Coronary artery (tissue), 2 donors: ENCODE measurements at places on chromosomes 11 and 22.

- DNase-seq: no peak
Measured at GRCh38 chr11:82533628-82534327, 199.9 kb downstream of the FAM181B start.

DNA sequence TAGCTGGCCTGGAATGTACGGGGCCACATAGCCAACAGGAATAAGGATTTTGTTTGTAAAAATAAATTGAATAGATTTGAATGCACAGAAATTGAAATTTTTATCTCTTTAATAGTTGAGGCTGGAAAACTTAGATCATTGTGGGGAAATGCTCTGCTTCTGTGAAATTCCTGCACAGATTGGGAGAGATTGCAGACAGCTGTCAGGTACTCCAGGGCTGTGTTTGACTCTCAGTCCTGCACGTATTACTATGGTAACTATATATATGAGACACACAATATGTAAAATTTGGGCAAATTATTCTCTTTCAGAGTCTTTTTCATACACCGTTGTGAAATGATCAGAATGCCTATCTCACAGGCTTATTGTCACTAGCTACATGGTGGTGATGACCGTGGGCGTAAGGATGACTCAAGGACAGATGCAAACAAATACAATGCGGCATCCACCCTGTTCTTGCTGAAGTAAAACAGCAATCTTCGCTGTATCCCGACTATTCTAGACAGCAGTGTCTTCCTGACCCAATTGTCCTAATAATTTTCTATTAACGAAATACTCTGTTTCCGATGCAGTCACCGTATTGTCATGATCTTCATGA lies 79.4 kb downstream of the ZC3H12C start:
- DNase-seq: no peak

- DNase-seq: no peak
Measured at GRCh38 chr22:37439347-37439746, 12.1 kb upstream of the ELFN2 start.

DNA sequence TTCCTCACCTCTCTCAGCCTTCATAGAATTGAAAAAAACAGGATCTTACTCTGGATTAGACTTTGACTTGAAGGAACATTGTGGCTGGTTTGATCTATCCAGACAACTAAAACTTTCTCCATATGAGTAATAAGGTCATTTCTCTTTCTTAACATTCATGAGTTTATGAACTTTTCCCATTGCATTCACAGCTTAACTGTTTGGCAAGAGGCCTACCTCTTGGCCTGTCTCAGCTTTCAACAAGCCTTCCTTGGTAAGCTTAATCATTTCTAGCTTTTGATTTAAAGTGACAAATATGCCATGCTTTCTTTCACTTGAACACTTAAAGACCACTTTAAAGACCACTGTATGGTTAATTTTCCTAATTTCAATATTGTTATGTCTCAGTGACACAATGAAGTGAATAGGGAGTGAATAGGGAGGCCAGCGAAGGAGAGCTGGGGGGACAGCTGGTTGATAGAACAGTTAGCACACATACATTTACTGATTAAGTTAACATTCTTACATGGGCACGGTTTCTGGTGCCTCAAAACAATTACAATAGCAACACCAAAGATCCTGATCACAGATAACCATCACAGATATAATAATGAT lies 17.0 kb downstream of the IMMP1L start:
- DNase-seq: no peak

GRCh38 chr11:73759610-73760134 lies 1.2 kb downstream of the RAB6A start:
- no peak for DNase-seq

DNA sequence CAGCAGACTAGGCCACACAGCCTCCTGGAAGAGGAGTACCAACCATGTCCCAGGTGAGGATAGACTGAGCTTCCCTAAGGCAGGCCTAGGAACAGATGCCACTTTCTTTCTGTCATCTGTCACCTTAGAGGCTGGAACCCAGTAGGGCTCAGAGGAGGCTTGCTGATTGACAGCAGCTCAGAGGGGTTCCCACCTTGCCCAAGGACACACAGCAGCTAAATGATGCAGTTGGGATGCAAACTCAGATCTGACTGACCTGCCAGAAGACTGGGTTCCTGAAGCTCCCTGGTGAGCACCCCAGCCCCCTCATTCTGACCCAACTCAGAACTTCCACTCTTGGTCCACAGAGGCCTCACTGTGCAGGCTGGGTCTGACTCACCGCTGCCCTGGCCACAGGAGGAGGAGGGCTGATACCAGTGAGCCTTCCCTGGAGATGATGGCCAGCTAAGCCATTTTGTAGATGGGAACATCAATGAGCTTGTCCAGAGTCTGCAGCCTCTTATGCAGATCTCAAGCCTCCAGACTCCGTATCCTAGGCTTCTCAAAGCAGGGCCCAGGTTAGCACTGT lies 14.0 kb downstream of the CAPN5 start:
- no peak for DNase-seq

- no peak for DNase-seq
Measured at GRCh38 chr11:129372609-129373488, 2.8 kb upstream of the BARX2 start.

- peak; percentile 70 for DNase-seq
Measured at GRCh38 chr22:47164514-47165337, 402.3 kb downstream of the TBC1D22A start.

GRCh38 chr22:47239474-47239860 lies 477.0 kb downstream of the TBC1D22A start:
- DNase-seq: no peak

- no peak for DNase-seq
Measured at GRCh38 chr11:21564095-21564494, 628.8 kb upstream of the ANO5 start.

DNA sequence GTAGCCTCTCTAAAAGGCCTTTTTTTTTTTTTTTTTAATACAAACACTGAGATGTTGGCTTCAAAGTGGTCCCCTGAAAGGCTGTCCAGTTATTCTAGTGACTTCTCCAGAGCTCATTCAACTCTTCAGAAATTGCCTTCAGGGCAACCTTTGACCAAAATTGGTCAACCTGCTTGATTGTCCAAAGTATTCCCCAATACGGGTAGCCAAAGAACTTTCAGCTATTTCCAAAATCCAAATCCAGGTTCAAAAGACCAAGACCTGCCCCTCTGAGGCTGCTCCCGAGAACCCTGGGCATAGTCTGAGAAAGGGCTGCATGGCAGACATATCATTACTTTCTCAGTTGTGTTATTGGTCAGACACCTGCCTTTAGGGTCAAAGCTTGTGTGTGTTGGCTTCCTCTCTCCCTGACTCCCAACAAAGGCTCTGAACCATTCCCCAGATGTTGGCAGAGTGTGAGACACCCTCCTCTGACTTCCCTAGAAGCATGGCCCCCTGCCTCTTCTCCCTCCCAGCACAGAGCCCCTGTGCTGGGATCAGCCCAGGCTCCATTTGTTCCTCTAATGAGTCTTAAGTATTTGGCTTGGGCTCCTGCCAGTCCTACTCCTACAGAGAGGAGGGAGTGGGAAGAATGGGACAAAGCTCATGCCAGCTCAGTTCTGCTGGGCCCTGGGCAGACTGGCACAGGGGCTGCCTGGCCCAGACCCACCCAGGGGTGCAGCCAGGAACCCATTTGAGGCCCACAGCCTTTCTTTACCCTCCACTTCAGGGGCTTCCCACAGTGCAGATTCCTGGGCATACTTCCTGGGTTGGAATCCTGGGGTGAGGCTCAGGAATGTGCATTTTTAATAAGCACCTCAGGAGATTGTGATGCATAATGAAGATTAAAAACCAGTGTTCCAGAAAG lies 30.3 kb downstream of the TNKS1BP1 start:
- DNase-seq: no peak

DNA sequence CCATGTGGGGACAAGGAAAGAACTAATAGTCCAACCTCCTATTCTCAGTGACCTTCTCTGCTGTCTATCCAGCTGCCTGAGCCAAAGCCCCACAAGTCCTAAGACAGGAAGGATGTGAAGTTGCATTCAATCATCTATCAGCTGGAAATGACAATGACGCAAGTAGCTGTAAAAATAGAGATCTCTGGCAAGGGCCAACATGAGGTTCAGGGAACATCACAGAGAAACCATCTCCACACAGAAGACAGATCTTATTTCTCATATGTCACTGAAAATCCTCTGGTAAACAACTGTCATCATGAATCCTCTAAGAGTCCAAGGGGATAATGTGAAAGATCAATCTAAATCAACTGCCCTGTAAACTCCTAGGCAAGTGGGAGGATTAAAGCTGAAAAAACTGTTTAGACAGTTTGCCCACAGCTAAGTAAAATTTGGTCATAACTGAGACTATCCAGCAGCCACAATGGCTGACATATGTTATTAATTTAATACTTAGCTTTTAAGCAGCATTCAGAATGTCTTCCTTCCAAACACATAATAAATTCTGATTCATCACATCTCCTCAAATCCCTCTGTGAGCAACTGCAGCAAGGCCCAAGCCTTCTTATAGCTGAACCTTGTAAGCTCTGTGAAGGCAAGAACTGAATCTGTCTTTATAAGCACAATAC lies 52.1 kb downstream of the ALG9 start:
- no peak for DNase-seq

DNA sequence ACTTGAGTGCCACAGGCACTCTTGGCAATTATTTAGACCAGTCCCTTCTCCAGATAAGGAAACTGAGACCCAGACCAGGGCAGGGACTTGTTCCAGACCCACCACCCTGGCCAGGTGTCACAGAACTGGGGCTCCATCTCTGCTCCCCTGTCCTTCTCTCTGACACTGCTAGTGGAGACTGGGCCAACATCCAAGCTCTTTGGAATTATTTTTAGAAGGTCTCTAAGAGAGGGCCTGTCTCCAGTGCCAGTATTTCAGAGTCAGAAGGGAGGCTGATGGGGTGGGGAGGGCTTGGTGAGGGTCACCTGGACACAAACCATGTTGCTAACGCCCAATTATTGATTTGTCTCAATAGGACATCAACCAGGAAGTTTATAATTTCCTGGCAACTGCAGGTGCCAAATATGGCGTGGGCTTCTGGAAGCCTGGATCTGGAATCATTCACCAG lies 32.7 kb downstream of the POLR3H start:
- DNase-seq: no peak

DNA sequence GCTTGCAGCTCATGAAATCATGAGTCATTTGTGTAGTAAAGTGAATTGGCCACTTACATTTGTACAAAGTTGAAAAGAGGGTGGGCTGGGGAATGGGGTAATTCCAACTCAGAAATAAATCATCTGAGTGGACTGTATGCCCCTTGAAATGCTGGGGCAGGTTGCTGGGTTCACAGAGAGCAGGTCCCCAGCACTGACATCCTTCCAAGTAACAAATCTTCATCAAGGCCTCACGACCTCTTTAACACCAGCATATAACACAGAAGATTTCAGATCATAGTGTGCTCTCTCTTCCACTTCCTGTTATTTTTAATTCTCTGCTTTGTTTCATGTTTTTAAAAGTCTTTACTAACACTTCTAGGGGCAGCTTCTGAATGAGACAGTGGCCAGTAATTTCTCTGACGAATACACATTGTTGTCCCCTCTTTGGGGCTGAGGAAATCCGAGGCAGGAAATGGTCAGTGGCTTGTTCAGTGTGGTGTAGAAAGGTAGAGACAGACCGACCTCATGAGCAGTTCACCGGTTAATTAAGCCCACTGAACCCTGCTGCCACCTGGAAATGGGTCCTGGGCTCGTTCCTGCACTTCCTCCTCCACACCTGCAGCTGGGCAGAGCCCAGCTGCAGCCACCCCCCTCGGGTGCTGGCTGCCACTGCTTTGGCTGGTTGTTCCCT lies 127.7 kb downstream of the MAML2 start:
- no peak for DNase-seq

DNA sequence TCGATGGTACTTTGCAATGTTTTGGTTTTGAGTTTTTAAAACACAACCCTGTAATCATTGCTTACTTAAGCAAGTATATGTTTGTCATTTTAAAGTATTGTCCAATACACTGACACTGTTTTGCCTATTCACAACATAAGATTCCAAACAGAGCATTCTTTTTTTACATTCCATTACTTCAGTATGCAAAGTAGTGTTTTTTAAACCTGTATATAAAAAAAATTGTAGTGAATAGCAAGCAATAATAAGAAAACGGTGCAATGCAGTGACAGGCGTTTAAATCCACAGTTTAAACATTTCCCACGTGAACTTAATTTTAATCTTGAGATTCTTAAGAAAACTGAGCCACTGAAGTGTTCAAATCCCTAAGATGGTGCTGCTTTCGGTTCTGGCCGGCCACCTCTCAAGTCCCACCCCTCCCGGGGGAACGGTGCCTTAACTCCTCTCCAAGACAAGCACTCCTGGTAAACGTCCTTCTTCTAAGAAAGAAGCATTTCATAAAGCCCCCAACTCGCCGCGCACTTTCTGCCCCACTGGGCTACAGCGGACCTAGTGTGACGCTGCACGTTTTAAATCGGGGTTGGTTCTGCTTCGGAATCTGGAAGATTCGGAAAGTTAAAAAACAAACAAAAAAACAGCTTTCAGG lies 2.9 kb downstream of the PGR start:
- peak; percentile 74 for DNase-seq

DNA sequence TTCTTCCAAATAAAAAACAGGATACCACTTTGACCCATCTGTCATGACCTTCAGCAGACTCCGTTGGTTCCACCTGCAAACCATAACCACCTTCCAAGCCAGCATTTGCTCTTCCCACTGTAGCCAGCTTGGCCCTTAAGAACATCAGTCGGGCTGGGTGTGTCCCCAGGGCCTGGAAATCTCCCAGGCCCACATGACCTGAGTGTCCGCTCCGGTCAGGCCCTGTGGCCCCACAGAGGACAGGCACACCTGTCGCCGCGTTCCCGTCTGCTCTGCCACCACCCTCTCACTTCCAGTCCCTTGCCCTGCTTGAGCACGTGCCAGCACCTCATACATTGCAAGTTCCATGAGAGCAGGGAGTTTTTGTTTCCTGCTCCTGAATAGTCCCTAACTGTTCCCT lies 65.7 kb upstream of the PITPNB start:
- DNase-seq: peak; percentile 33

DNA sequence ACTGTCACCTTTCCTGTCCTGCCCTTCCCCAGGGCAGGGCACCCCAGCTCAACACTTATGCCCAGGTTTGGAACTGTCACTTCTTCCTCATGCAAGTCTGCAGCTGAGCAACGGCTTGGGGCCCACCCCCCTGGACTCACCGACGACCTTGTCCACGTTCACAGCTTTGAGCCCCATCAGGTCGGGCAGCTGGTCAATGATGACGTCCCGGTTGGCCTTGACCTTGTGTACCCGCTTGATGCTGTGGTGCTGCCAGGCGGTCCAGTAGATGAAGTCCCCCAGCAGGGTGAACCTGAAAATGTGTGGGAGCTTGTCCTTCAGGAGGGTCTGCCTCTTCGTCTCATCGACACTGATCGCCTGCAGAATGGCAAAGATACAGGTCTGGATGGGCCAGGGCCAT lies 135.0 kb downstream of the CRYBB2 start:
- no peak for DNase-seq

DNA sequence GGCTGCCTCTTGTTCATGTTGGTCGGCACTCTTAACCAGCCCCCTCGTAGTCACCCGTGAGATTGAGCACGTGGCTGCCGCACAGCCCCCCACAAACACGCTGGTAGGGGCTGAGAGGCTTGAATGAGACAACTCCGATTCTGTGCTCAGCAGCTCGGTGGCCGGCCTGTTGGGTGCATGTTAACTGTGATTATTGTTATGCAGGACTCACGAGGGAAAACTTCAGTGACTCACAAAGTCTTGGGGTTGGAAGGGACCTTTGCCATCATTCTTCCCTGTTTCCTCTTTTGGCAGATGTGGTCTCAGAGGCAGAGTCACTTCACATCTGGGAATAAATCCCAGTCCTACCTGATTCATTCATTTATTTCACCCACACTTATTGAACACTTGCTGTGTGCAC lies 75.2 kb downstream of the ADAMTS15 start:
- DNase-seq: no peak

- DNase-seq: peak; percentile 79
Measured at GRCh38 chr11:47768101-47768612, 1.0 kb upstream of the FNBP4 start.
